ENCODE measurements at places on chromosomes 1 and 21.

- DNase-seq = no peak
Measured at GRCh38 chr1:197659171-197659570, 116.1 kb downstream of the DENND1B start.

DNA sequence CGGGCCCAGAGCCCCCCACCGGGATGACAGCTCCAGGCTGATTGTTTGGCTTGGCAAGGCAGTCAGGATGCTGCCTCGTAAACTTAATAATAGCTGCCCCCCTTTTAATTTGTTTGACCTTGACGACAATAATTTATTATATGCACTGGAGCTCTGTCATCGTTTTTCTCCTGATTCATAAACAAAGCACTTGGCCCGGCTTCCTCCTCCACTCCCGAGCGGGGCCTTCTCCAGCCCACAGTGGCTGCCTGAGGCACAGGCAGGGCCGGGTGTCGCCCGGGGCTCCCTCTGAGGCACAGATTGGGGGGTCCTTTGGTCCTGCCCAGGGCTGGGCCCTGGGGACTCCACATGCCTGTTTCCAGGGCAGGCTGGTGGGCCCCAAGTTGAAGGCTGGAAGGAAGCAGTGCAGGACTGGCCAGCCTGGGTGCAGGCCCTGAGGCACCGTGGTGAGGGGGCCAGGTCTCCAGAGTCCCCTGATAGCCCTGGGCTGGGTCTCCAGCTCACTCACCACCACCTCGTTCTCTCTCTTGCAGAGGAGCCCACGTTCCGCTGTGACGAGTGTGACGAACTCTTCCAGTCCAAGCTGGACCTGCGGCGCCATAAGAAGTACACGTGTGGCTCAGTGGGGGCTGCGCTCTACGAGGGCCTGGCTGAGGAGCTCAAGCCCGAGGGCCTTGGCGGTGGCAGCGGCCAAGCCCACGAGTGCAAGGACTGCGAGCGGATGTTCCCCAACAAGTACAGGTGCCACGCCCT lies 52.0 kb upstream of the ARHGEF16 start:
- DNase-seq = no peak

DNA sequence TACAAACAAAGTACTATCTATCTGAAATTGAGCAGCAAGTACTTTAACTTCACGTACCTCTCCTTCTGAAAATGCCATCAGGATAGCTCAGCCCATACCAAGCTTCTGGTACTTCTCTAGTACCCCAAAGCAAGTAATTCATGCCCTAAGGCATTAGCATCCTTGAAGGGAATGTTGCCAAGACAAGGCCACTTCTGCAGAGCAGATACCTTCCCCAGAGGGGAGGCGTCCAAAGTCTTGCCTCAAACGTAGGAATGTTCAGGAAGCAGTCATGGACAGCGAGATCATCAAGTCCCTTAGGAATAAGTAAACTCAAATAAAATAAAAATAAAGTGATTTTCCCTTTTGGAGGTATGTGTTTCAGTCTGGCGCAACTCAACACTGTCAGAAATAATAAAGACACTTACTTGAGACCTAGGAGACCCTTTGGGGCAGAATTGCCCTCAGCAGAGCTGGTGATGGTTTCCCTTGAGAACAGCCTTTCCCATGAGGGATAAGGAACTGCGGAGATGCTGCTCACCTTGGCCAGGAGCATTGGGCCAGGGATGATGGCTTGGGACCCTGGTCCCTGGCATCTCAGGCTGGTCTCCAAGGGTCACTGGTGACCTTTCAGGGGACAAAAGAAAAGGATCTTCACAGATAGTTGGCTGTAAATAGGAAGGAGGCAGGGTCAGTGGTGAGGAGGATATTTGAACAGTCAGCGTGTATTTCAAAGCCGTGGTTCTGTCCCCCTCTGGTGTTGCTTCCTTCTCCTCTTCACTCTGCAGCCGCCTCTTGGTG lies 522.9 kb downstream of the KIF26B start:
- DNase-seq = no peak

DNA sequence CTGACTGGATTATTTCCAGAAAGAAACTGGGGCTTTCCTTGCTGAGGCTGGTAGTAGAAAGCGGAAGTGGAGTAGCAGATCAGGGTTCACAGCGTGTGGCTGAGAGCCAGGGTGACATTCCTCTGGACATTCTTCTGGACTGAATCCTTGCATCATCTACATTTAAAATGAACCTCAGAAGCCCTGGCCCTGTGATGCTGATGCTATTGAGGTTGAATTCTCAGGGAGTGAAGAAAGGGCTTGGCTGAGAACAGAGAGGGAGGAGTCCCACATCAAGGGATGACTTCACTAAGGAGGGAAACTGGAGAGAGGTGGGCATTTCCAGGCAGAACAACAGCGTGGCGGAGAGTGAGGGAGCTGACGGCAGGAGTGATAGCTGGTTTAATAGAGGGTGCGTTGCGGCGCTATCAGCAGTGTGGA lies 102.3 kb upstream of the LMO4 start:
- peak; percentile 84 for DNase-seq

GRCh38 chr1:150535511-150536287 lies 13.5 kb upstream of the ADAMTSL4 start:
- no peak for DNase-seq

GRCh38 chr1:970242-970972 lies 4.1 kb downstream of the PLEKHN1 start:
- no peak for DNase-seq

GRCh38 chr1:39919545-39919944 lies 17.8 kb upstream of the MYCL start:
- DNase-seq = no peak

GRCh38 chr1:55714230-55714629 lies 499.1 kb upstream of the USP24 start:
- DNase-seq = no peak

DNA sequence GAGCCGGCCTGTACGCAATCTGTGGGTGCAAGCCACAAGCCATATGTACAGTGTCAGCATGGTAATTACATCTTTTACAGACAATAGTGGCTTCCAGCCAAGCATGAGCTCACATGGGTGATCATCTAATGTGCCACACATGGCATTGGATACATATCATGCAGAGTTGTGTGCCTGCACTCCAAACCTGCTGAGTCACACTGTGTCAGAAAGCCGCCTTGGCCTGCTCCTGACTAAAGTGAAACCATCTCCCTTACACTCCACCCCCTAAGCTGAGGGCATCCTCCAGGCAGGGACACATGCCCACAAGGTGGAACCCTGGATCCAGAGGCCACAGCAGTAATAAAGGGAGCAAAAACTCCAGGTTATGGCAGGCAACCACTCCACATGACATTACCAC lies 72.5 kb downstream of the KCNT2 start:
- DNase-seq = no peak

- no peak for DNase-seq
Measured at GRCh38 chr1:104331763-104332162, 582.1 kb downstream of the AMY1C start.

GRCh38 chr1:55286856-55287602 lies 71.9 kb upstream of the USP24 start:
- DNase-seq = no peak

DNA sequence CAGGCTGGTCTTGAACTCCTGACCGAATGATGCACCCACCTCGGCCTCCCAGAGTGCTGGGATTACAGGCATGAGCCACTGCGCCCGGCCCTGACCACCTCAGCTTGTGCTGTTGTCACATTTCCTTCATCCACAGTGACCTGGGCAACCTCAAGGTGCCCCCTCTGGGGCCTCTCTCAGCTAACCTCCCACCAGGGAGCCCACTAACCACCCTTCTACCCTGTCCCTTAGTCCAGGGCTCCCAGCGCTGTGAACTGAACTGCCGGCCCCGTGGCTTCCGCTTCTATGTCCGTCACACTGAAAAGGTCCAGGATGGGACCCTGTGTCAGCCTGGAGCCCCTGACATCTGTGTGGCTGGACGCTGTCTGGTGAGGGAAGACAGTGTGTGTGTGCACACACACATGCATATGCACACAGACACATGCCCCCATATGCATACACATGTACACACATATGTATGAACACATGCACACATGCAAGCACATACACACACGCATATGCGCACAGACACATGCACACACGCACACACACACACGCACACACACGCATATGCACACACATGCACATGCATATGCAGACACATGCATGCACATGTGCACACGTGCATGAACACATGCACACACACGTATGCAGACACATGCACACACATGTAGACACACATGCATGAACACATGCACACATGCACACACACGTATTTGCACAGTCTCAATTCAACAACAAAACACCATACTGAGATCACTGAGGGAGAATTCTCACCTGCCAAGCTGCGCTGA lies 6.2 kb downstream of the ADAMTSL4 start:
- no peak for DNase-seq

- DNase-seq = no peak
Measured at GRCh38 chr1:160427625-160428024, 27.3 kb downstream of the VANGL2 start.

DNA sequence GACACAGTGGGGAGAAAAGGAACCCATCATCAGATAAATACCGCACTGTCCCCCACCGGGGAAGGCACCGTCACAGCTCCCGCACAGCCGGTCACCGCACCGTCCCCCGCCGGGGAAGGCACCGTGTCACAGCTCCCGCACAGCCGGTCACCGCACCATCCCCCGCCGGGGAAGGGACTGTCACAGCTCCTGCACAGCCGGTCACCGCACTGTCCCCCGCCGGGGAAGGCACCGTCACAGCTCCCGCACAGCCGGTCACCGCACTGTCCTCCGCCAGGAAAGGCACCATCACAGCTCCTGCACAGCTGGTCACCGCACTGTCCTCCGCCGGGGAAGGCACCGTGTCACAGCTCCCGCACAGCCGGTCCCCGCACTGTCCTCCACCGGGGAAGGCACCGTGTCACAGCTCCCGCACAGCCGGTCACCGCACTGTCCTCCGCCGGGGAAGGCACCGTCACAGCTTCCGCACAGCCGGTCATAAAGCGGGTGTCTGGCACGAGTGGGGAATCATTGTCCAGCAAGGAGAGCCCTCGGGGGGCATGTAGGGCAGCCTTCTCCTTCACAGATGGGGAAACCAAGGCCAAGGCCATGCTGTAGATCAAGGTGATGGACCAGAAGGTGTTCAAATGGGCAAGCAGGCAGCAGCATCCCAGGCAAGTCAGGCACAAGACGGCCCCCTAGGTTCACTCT lies 280.1 kb downstream of the NPHP4 start:
- DNase-seq = no peak

DNA sequence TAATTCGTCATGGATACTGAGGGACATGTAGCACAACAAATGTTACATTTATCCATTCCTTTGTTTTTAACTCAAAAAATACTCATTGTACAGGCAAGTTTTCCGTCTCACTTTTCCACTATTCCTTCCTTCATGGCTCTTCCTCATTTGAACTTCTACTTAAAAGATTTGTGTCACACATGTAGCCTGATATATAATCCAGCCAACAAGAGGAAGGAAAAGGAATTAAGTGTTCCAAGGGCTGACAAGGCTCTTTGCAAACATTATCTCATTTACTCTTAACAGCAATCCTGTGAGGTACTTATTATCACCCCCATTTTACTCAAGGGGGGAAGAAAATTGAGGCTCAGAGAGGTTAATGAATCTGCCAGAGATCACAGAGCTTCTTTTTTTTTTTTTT lies 22.9 kb downstream of the CD244 start:
- no peak for DNase-seq

DNA sequence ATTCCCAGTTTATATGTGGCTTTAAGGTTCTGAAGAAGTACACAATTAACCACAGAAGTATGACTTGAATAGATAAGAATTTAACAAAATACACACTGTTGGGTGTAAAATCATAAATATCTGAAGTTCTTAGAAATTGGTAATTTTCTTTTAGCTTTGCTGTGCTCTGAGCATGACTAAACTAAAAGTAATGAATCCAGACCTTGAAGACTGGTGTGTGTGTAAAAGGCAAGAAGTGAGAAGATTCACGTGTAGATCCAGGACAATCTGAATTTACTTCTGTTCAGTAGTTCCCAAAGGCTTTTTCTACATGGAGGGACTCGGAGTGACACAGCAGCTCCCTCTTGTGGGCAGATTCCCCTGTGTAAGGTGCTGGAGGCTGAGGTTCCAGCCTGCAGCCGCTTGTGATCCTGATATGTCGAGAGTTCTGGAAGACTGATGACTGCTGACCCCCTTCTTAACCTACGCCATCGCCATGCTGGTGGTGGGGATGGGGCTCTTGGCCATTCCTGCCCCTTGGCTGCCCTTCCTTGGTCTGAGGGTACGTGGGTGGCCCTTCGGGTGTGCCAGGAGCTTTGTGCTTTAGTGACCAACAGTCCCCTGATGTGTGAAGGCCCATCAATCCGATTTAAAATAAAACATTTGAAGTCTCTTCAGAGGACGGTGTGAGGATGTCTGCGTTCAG lies 62.7 kb downstream of the ADARB1 start:
- peak; percentile 89 for DNase-seq

GRCh38 chr1:78619803-78620579 lies at the start of gene IFI44L:
IFI44L (plus strand) TSS chr1:78620448; CDS start chr1:78627916, 7,468 bp downstream.
- DNase-seq = peak; percentile 54

GRCh38 chr1:119000371-119001180 lies 12.4 kb upstream of the TBX15 start:
- DNase-seq = no peak

DNA sequence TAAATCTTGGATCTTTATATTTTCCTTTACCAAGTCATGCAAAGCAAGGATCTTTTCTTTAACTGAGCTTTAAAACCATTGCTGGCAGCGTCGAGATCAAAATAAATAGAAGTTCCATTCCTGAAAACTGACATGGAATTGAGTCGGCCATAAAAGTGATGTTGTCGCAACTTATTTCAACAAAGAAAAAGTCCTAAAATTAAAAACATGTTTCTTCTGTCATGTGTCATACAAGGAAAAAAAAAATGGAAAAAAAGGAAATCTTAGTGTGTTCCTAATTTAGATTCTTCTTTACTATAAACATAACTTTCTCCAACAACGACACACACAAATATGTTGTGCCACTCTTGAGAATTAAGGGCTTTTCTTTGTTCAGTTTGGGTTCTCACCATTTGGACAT lies 34.9 kb downstream of the GREM2 start:
- no peak for DNase-seq

GRCh38 chr1:248816042-248816851 lies 9.5 kb downstream of the SH3BP5L start:
- no peak for DNase-seq

DNA sequence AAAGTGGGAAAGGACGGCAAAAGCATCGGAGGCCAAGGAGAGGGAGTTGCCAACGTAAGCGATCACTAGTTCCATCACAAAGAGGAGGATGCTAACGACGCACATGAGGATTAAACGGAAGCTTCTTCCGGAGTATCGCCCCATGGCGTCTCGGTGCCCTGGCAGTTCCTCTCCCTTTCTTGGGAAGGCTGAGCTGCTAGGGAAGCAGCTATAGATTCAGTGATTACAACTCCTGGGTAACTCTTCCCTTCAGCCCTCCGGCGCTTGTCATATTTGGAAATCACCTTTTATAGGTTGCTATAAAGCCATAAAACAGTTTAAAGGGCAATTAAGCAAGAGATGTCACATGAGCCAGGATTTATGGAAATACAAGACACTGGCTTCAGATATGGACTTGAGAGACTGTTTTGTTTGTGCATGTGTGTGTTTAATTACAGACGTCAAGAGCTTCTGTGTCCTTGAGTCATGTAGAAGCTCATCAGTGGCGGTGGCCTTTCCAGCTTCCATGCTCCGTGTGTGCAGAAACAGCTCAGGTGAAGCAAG lies 30.6 kb upstream of the SLC30A10 start:
- no peak for DNase-seq
